ENCODE measurements at places on chromosomes 3 and 15.

GRCh38 chr3:25460751-25461150 lies 32.7 kb downstream of the RARB start:
- no peak for DNase-seq

- no peak for DNase-seq
These were observed 455.5 kb downstream of the MAGI1 start for GRCh38 chr3:65583188-65583587.

- DNase-seq = no peak
These were observed 8.6 kb downstream of the TLE3 start for GRCh38 chr15:70088887-70089691.

DNA sequence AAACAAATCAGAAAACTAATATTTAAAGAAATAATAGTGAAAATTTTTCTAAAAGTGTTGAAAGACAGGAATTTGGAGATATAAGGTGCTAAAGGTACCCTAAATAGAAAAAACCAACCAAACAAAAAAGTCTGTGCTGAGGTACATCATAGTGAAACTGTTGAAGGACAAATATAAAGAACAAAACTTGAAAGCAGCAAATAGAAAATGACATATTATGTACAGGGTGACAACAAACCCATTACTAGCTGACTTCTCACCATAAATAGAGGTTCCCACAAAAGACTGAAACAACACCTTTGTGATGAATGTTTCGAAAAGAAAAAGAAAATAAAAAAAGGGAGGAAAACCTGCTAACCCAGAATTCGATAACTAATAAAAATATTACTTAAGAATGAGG lies 502.5 kb upstream of the NECTIN3 start:
- DNase-seq = no peak

DNA sequence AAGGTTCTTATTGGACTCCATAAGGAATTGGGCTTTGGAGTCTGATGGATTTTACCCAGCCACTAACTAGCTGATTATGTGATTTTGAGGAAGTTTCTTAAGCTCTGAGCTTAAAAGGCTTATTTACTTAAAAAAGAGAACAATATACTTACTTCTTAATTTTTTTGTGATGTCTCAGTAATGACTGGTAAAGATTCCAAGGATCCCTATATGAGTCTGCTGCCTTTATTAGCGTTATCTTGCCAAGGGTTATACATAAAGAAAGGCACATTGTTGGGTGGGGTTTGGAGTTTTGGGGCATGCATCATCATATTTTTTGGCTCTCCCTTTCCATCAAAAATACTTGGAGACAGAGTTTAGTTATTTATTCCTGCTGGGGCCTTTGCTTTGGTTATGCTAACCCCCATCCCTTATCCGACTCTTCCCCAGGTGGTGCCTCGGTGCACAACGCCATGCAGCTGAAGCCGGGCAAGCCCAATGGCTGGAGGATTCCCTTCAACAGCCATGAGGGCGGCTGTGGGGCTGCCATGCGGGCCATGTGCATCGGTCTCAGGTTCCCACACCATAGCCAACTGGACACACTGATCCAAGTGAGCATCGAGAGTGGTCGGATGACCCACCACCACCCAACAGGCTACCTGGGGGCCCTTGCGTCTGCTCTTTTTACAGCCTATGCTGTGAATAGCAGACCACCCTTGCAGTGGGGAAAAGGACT lies 6.7 kb downstream of the ADPRH start:
- no peak for DNase-seq

GRCh38 chr3:196122021-196122687 lies 40.3 kb upstream of the TFRC start:
- DNase-seq = no peak

GRCh38 chr3:67288466-67289106 lies 290.5 kb downstream of the KBTBD8 start:
- no peak for DNase-seq

DNA sequence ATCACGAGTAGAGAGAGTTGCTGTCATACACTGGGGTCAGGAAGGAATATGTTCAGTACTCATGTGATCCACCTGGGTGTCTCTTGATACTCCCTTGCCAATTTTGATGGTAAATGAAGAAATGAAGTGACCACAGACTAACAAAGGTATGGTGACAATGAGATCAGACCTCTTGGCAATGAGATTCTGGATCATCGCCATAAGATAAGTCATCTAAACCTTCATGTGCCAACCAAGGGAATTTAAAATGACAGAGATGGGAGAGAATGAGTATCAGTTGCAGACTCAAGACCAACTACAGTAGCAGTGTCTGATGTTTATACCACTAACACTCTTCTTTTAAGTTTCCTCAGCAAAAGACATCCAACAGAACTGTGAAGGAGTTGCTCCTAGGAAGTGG lies 601.0 kb downstream of the MECOM start:
- DNase-seq = no peak

GRCh38 chr3:112656043-112656442 lies 15.1 kb upstream of the CCDC80 start:
- no peak for DNase-seq

DNA sequence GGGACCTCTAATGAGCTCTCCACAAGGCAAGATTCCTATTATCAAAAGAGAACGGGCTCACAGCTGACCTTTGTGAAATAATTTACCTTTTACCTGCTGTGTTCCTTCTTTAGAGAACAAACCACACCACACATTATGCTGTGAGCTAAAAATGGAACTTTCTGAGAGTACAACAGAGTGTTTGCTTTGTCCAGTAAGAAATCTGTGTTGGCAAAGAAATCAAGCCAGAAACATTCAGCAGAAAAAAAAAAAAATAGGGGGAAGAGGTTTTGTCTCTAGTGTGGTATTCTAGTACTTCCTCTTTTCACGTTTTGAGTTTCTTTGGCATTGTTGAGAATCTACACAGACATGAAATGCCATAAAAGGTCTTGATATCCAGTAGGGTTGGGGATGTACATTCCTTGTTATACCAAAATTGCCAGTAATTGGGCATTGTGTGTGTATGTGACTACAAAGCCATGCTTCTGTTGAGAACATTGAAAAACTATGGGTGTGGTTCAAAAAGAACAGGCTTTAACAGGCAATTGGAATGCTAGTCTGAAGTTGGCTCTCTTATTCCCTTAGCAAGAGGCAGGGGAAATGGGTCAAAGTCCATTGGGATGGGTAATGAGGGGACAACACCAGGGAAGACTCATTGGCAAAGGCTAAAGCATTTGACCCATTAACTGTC lies 273.5 kb downstream of the NEK10 start:
- no peak for DNase-seq

DNA sequence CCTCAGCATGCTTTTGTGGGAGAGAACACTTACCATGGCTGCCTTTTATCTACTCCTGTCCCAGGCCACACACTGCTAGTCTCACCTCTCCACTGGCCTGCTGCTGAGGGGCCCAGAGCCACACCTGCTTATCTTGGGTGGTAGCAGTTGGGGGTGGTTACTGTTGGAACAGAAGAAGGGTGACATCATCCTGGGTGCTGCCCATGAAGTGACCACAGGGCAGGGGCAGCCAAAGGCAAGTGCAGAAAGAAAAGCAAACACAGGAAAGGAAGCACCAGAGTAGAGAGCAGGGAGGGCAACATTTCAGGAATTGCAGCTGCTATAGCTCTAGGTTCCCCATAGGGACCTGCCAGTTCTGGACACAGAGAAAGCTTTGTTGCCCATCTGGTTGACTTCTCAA lies 345.2 kb downstream of the VPS13C start:
- DNase-seq = no peak

GRCh38 chr3:148914936-148915690 lies 50.0 kb downstream of the CPA3 start:
- no peak for DNase-seq

DNA sequence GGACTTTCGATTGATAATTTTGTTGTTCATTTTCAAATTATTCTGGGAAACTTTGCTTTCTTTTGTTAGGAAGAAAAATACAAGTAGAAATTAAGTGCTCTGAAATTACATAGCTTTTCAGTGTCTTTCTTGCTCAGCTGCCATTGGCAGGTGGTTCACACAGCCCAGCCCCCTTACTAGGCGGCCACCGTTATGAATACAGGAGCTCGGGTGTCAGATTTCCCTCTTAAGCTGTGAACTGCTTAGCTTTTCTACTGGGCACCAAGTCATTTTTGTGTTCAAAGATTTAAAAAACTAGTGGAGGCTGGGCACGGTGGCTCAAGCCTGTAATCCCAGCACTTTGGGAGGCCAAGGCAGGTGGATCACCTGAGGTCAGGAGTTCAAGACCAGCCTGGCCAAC lies 55.2 kb downstream of the HMG20A start:
- no peak for DNase-seq

- peak; percentile 62 for DNase-seq
These were observed 9.1 kb downstream of the RAB43 start for GRCh38 chr3:129112308-129113052.

DNA sequence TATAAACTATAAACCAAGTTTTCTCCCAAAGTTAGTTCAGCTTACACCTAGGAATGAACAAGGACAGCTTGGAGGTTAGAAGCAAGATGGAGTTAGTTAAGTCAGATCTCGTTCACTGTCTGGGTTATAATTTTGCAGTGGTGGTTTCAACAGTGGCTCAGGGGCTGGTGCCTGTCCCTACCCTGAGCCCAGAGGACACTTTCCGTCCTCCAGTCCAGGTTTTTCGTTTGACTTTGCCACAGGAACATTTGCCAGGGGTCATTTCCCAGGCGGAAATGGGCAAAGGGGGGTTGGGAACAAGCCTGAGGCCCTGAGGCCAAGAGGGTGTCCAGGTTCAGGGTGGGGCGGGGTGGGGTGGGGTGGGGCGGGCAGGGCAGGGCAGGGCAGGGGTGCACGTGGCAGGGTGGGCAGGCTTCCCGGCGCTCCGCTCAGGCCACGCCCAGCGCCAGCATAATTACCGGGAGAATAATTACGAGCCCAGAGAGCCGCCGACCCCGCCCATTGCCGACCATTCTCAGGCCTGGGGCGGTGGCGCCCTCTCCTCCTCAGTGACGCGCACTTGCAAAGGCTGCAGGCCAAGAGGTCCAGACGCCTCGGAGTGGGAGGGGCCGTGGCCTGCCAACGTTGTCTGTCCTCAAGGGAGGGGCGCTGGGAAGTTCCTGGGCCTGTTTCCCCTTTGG lies 70.4 kb downstream of the KLF13 start:
- peak; percentile 45 for DNase-seq

- DNase-seq = no peak
These were observed 291.9 kb upstream of the NR2F2 start for GRCh38 chr15:96038650-96039049.

- DNase-seq = no peak
These were observed 58.9 kb downstream of the SLMAP start for GRCh38 chr3:57815036-57815435.

DNA sequence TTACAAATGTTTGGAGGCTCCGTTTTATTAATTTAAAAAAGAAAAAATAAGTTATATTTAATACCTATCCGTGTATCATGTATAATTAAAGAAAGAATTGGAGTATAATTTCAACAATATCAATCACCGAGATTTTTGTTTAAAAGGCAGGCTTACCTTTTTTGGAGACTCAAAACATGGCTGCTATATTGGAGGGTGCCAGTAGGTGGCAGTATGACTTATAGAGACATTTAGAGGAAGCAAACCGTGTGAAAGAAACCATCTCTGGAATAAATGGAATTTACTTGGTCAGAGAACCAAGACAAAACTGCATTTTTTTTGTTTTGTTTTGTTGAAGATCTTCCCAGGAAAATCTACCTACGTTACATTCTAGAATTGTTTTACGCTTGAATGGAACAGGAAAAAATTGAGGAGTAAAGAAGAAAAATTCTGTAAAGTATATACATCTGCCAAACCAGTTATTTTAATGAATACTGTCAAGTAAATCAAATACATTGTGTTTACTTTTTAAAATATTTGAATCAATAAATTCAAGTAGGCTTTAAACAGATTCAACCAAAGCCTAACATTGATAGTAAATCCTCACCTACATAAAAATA lies 802.6 kb upstream of the ALCAM start:
- DNase-seq = peak; percentile 31

DNA sequence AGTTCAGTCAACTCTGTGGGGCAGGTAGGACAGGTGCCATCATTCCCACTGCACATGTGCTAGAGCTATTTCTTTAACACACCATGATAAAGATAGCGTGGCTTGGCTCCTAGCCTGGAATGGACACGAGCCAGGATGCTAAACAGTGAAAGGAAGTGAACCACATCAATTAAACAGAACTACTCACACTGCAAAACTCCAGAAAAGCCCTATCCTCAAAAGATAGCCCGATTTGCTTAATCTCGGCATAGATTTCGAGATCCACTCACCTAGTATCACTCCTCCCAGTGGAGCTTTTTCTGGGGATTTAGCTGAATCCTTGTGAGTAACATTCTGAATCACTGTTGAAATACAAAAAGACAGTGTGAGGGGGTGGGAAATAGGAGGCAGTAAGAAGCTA lies 118.0 kb downstream of the ABI3BP start:
- peak; percentile 9 for DNase-seq

DNA sequence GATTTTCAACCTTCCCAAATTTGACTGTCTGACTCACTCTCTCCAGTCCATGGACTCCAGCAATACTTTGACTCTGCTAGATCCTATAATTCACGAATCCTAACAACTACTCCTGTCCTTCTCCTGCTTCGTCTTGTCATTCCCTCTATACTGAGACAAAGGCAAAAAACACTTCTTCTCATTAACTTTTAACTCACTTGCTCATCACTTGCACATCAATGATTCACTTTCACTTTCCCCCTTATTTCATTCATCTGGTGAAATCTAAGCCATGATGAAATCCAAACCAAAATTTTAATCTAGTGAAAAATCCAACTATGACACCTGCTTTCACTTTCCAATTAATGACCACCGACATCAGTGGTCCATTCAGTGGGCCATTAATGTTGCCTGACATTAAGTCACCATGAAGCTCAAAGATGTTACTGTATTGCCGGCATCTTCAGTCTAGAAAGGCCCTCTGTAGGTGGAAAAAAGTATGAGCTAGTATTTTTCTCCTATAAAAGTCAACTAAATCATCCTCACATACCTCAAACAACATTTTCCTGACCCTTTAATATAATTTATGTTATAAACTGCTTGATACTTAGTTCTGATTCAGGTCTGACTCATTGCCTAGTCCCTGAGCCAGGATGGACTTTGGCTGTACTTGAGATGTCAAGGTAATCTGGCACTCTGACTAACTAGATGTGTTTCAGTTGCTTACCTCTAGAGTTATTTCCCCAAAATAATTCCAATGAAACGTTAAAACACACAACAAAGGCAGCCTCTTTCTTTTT lies 158.6 kb downstream of the CNTN6 start:
- peak; percentile 51 for DNase-seq

- no peak for DNase-seq
These were observed 5.4 kb downstream of the BTBD1 start for GRCh38 chr15:83061680-83062079.

DNA sequence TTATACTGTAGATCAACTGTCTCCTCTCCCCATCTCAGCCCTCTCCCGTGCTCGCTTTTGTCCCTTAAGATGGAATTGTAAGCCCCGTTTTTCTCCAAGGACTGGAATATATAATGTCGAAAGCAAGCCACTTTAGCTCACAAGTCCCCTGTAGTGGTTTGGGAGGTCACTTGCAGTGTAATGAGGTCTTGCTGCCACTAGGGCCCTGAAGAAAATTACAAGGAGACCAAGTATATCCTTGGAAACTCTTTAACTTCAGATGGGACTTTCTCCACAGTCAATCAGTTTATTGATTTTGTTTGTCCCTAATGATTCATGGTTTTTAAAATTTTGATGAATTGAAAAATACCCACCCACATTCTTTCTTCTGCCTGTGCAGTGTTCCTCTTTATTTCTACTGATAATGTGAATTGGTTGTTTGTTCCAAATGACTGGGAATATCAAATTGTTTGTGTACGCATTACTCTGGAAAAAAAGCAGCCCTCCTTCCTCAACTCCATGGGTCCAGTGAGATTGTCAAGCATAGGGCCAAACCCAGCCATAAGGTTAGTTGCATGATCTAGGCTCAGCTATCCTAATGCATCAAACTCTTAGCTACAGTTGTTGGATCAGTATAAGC lies 294.8 kb downstream of the MCTP2 start:
- peak; percentile 13 for DNase-seq

GRCh38 chr3:123287962-123288302 lies 86.2 kb downstream of the SEC22A start:
- no peak for DNase-seq

Data from ACHN (cell line).